ENCODE measurements at places on chromosomes 16 and 17. TPM values are rescaled to one million over a fixed set of nuclear protein-coding genes. Genes with fewer than 3 reads are reported as not detected.

DNA sequence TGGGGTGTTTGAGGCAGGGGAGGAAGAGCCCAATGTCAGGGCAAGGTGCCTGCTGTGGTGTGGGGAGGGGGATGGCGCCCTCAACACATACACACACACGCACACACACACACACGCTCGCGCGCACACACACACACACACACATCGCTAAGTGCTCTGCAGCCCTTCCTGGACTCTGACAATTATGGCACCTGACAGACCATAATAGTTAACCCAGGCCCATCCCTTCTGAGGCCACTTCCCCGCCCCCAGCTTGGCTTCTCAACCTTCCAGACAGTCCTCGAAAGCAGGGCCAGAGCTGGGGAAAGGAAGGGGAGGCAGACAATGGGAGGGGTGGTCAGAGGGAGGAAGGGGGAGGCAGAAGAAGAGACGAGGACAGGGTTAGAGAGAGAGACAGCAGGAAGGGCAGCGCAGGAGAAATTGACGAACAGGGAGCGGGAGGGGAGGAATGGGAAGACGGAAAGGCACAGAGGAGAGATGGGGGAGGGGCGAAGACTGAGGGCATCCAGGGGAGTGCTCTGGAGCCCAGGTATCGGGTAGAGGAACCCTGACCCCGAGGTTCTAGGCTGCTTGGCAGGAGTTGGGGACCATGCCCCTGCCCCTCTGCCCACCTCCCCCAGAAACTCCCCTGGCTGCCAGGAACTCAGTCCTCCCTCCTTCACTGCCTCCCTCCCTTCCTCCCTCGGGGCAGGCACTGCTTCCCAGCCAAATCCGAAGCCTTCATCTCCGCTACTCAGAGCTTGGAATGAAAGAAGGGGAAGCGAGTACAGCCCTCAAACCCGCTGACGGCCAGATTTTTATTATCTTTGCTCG, 4.0 kb downstream of the SRCIN1 start:
- no peak for DNase-seq

DNA sequence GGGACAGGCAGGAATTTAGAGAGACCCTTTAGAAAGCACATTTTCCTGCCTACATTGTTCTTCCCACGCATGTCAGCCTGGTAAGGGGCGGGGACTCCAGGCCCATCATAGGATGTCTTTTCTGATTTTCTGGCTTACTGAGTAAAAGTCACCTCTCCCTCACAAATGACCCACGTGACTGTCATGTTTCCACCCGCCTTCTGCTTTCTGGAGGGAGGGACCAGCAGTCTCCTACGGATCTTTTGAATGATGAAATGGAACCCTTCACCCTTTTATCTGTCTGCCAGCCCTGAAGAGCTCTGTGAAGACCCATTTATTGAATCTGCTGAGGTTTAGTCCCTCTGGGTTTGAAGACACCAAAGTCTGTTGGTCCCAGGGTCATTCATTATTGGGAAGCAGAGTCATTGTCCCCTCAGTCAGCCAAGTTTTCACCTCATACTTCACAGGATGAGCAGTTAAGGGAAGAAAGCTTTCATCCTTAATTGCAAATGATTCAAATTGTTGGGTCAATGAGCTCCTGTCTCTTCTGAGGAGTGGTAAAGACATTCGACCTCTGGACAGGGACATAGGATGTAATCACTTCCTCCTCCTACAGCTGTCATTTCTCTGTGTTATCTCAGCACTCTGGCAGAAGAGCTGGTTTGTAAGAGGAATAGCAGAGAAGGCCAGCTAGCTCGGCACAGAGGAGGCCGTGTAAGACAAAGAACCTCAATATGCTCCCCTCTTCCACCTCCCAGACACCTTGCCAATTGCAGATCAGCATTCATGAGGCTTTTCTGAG, 446.1 kb downstream of the HS3ST3B1 start:
- DNase-seq = no peak

GRCh38 chr16:71537643-71538042, 11.4 kb downstream of the CHST4 start:
- DNase-seq = no peak

GRCh38 chr16:64459821-64460220, 662.0 kb downstream of the CDH11 start:
- peak; percentile 16 for DNase-seq

- no peak for DNase-seq
Observed at GRCh38 chr17:77875051-77875780, 83.3 kb upstream of the TNRC6C start.

GRCh38 chr17:72682605-72683004, 409.9 kb downstream of the SLC39A11 start:
- DNase-seq = no peak

DNA sequence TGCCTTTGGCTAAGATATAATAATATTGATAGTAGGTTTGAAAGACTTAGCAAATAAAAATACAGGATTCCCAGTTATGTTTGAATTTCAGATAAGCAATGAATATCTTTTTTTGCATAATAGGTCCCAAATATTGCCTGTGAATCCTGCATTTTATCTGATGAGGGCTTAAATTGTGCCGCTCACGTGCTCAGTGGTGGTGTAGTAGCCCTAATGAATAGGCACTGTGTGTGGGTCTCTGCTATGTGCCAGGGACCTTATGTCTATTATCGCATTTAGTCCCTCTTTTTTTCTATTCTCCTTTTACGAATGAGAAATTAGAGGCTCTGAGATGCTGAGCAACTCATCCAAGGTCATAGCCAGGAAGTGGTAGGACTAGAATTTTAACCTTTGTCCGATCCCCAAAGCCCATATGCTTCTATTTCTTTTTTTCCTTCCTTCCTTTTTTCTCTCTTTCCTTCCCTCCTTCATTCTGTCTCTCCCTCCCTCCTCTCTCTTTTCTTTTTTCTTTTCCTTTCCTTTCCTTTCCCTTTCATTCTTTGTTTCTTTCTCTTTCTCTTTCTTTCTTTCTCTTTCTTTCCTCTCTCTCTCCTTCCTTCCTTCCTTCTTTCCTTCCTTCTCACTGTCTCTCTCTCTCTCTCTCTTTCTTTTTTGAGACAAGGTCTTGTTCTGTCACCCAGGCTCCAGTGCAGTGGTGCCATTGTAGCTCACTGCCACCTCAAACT, 47.2 kb downstream of the RGS9 start:
- no peak for DNase-seq

DNA sequence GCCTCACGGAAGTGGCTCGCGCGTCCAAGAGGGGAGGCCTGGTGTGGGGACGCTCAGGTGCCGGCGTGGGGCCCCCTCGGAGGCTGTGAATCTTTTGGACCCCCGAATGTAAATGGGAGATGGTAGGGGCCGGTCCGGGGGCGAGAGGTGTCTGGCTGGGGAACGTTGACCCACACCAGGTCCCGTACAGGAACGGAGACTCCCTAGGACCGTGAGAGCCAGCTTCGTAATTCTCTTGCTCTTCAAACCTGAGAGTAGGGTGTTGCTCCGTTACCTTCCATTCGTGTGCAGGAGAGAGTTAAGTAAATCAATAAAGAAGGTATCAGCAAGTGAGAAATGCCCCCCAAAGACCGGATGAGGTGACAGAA, 481 bp downstream of the LYRM1 start:
- DNase-seq = no peak

DNA sequence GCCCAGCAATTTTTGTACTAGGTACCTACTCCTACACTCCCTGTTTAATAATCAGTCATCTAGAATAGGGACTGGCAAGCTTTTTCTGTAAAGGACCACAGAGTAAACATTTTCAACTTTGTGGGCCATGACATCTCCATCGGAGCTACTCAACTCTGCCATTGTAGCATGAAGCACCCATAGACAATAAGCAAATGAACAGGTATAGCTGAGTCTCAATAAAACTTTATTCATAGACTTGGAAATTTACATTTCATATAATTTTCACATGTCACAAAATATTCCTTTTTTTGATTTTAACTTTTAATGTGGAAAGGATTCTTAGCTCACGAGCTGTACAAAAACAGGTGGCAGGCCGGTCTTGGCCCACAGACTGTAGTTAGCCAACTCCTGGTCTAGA, 345.8 kb downstream of the SOX9 start:
- no peak for DNase-seq

- no peak for DNase-seq
Observed at GRCh38 chr16:51523400-51523799, 372.3 kb upstream of the SALL1 start.

DNA sequence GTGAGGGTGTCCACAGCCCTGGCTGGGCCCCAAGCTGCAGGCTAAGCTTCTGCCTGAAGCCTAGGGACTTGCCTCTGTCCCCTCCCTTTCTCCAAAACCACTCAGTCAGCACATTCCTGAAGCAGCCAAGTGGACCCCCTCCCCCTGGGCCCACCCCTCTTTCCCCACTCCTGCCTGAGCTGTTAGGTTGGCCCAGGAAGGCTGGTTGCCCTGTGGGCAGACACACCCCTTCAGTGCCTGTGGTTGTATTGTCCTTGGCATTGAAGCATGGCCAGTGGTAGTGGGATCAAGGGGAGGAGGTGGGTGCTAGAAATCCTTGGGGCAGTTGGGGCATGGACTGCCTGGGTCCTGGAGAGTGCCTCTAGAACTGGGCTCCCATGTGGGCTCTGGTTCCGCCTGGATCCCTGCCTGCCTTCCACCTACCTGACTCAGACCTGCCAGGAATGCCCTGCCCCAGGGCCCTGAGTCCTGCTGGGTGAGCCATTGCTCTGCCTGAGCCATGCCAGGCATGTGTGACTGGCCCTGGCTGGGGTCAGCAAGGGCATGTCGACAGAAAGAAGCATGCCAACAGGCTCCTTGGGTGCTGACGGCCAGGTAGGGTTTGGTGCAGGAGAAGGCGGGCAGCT, 2.1 kb downstream of the TRAF4 start:
- no peak for DNase-seq

DNA sequence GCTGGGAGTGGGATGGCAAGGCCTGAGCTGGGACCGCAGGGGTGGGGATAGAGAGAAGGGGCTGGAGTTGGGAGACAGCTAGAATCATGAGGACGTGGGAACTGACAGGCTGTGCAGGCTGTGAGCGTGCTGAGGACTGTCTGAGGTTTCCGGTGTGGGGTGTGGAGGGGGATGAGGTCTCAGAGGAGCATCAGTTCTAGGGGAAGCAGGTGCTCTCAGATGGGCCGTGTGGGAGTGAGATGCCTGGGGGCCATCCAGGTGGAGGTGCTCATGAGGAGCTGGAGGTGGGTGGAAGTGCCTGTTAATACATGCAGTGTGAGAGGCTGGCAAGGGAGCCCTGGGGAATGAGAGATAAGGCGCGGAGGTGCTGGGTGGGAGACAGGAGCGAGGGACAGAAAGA, 27.2 kb downstream of the HASPIN start:
- DNase-seq = no peak

GRCh38 chr16:31329671-31330552, 25.1 kb upstream of the ITGAX start:
- DNase-seq = no peak

DNA sequence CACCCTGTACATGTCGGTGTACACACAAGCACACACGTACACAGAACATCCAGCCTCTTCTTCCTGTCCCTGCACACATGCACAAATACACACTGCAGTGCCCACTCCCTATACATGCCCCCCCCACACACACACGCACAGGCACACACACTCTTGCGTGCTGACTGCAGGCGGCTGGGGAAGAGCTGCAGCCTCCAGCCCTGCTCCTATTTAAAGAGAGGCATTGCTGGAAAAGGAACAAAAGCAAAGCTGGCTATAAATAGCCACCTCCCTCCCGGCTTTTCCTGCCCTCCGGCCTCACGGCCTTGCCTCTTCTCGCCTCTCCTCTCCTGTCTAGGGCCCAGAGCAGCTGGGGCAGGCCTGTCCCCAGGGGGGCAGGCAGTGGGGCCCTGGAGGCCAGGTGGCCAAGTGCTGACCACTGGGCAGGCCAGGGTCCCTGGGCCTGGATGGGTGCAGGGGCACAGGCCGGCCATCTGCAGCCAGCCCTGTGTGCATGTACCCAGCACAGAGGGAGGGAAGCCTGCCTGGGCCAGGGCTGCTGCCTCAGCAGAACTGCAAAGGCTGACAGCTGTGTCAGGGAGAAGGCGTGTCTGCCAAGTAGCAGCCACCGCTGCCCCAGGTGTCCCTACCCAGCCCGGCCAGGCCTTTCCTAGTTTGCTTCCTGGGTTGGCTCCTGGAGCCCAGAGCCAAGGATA, 25.4 kb downstream of the RTN4RL1 start:
- no peak for DNase-seq

DNA sequence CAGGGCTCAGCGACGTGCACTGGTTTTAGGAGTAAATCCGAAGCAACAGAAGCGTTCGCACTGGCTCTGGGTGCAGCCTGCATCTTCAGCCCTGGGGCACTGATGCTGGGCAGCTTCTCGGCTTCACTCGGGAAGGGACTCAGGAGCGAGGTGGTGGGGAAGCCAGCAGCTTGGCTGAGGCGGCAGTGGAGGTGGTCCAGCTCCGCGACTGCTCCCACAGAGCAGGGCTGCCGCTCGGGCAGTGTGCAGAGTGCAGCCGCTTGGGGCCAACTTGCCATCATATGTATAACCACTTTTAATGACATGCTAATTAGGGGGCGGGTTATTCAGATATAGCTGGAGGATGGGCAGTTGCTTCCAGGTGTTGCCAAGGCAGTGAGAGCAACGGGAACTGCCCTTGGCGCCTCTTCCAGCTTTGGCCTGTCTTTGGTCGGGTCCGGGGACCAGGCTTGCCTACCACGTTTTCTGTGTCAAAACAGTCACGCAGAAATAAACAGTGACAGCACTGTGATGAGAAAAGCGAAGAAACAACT, 26.7 kb downstream of the METRNL start:
- DNase-seq = no peak

DNA sequence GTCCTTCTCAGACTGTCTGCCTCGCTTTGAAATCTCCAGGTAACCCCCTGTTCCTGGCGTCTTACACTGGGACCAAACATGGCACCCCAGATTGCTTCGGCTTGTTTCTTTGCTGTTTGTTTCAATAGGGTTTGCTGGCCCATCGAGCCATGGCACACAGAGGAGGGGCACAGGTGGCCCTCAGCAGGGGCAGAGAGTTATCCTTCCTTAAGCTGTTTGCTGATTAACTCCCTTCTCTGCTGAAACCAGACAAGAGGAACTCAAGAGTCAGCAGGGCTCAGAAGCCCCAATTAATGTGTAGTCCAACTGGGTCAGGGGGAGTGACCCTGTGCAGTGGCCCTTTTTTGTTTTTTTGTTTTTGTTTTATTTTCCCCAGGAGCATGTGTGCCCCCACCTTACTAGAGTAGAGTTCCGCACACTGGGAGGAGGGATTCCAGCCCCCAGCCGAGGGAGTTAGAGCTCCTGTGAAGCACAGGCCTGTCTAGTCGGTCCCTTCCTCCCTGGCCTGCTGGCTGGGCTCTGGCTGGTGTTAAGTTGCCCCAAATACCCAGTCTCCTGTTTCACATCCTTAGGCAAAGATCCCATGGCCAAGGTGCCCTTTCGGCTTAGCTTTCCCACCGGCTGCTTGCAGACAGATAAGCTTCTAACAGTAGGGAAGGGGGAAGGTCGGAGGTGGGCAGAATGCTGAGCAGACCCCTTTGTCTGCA, 39.3 kb downstream of the YPEL2 start:
- no peak for DNase-seq

GRCh38 chr17:72101526-72101925, 19.3 kb upstream of the SOX9 start:
- DNase-seq = no peak

GRCh38 chr17:16988749-16989229, 16.9 kb upstream of the TNFRSF13B start:
- no peak for DNase-seq

GRCh38 chr16:3015865-3016521, 2.0 kb downstream of the CLDN6 start:
- no peak for DNase-seq

KRT39 gene
- not detected for total RNA-seq

TPPP3 gene
- 16.2 TPM for total RNA-seq

WBP2 gene
- total RNA-seq = 19.7 TPM

SPIRE2 gene
- 4.6 TPM for total RNA-seq

ITFG1 gene
- total RNA-seq = 48.8 TPM

SLFN14 gene
- 0.76 TPM for total RNA-seq

Data from uterus (tissue), 4 donors.